ENCODE measurements at places on chromosomes 2 and 18.

- DNase-seq: no peak
Measured at GRCh38 chr2:198117406-198118041, 313.1 kb downstream of the PLCL1 start.

- no peak for DNase-seq
Measured at GRCh38 chr18:77765468-77765867, 515.8 kb downstream of the GALR1 start.

GRCh38 chr2:74097574-74097973 lies 50.1 kb downstream of the BOLA3 start:
- DNase-seq: no peak

DNA sequence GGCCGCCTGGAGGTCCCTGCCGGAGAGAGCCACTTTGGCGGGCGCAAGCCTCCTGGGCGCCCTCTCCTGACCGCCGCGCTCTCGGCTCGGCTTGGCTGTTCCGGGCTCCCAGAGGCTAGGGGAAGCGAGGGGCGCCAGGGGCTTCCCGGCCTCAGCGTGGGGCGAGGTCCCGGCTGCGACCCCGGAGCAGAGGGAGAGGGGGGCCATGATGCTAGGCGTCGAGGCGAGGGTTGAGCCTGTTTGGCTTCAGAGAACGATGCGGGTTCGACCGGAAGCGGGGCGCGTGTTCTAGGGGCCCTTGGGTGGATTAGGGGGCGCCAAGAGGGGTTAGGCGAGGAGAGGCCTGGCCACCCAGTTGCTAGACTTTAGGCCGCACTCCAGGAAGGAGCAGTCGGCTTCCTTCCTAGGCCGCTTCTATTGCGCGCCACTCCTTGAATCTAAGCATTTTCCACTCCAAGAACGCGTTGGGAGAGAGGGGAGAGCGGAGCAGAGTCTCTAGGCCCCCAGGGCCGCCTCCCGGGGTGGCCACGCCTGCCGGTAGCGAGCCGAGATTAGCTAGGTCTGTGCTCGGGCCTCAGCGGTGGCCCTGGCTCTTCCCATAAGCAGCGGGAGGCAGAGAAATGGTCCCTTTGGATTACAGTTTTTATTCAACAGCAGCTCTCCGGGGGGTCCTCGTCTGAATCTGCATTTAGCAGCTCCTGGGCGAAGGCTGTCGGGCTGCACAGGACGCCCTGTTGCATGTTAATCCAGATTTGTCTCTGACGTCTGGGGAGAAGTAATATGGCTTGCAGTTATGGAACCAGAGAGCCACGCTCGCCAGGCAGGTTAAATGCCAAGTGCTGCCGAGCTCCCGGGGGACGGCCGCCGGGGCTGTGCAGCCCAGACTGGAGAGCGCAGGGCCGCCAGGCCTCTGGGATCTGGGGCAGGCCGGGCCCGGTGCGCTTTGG lies 11.3 kb downstream of the MEIS1 start:
- DNase-seq: no peak

DNA sequence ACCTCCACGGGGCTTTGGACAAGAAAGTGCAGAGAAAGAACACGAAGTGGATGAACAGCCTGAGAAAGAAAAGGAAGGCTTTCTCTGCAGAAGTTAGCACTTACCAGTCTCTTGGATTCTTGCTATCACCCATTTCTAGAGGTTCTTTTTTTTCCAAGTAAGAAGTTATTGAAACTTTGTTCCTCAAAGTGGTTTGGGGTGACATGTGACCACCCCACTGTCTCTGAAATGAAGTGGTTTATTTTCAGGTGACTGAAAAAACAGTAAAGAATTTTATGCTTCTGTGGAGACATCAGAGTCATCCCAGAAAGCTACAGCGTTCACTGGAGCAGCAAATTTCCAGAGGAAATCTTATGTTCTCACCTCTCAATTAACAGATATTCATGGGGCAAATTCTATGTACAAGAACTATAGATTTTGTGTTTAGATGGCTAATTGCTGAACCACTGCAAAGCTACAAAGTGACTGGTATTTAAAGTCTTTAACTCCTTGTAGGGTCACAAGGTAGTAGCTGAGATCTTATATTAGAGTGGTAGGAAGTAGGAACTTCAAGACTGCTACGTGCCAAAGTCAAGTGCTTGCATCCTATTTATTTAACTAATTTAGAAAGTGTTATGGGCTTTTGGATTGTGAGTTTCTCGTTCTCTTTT lies 267.5 kb downstream of the TGIF1 start:
- DNase-seq: no peak

DNA sequence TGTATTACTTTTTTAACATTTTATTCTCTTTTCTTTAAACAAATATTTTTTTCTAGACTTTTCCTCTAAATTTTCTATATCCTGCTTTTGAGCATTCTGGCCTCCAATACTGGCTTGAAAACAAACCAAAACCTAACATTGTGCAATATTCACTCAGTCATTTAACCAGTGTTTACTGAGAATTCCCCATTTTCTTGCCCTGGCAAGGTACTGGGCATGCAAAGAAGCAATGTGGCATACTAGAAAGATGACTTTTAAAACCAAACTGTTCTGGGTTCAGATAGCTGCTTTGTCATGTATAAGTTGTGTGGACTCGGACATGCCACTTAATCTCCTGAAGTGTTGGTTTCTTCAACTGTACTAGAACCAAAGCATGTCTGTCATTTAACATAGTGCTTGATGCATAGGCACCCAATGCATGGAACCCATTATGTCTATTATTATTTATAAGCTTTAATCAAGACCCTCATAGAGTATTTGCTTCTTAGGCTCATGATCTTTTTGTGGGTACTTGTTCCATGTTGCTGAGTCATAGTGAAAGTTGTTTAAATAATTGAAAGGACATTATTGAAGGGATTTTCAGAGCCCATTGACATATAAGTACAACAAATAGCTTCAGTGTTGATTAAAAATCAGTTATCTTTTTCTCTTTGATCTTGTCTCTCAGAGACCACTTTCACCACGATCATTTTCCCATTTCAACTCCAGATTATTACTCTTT lies 185.4 kb upstream of the OSR1 start:
- no peak for DNase-seq

DNA sequence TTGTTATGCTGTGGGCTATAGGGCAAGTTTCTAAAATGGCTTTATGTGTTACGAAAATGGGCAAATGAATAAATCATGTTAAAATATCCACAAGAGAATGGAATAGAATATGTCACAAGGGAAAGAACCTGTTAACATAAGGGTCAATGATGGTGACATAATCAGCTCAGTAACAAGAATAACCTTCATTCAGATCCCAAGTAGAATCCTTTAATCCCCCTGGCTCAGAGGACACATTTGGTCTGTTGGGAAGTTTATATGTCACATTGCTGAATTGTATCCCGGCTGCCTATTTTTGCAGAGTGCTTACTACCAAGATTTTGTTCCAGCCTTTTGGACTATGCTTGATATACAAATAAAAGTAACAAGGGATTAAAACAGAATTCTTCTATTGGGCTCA lies 13.1 kb upstream of the LGALSL start:
- no peak for DNase-seq

GRCh38 chr2:33023728-33024500 lies 77.2 kb downstream of the LTBP1 start:
- no peak for DNase-seq

GRCh38 chr2:203022751-203023150 lies 8.1 kb downstream of the NBEAL1 start:
- DNase-seq: no peak

GRCh38 chr2:219352448-219353023 lies 20.0 kb upstream of the RESP18 start:
- peak; percentile 47 for DNase-seq

DNA sequence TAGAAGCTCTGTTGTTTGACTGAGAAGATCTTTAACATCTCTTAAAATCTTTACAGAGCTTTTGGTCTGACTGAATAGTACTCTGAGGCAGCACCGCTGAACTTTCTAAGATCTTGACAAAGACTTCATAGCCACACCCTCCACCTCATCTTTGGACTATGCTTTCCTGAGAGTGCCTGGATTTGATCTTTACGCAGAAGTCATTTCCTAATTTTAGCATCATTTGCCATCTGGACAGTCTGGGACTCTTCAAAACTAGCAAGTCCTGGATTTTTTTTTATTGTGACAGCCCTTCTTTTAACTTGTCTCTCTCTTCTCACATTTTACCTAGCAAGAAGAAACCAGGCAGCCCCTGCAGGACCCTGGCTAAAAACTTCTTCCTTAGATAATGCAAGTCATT lies 188.8 kb downstream of the CTIF start:
- DNase-seq: no peak

- no peak for DNase-seq
Measured at GRCh38 chr2:106314444-106314843, 120.3 kb upstream of the UXS1 start.

- DNase-seq: no peak
Measured at GRCh38 chr18:45802814-45803492, 22.5 kb upstream of the SIGLEC15 start.

DNA sequence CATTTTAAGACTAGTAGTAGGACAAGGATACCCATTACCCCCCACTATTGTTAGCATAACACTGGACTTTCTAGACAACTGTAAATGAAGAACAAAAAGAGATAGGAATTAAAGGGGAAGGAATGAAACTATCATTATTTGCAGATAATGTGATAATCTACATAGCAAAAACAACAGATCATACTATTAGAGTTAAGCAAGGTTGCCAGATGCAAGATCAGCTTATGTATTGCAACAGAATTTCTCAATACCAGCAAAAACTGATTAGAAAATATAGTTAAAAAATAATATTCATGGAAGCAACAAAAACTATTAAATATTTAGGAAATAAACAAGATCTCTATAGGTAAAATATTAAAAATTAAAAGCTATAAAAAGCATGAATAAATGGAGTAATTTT lies 194.4 kb upstream of the SPRED2 start:
- no peak for DNase-seq

DNA sequence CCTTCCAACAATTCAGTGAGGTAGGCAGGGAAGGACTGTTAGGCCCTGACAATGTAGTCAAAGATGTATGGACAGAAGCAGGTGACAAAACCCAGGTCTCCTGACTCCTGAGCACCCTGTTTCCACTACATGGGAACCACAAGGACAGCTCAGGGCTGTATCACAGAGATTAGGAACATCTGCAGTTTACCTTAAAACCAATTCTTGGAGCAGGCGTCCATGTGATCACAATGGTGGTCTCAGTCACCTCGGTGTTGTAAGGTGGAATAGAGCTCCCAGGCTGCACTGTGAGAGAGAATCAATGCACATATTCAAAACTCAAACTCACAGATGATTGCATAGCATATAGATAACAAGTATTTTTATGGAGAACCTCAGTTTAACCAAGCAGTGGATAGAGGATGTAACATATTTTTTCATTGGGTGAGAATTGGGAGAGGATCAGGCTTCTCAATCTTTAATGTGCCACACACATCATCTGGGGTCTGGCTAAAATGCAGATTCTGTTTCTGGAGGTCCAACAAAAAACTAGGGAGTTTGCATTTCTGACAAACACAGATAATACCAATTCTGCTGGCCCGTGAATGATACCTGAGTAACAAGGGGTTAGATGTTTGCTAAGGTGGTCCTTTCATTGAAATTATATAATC lies 36.7 kb downstream of the FN1 start:
- DNase-seq: no peak

DNA sequence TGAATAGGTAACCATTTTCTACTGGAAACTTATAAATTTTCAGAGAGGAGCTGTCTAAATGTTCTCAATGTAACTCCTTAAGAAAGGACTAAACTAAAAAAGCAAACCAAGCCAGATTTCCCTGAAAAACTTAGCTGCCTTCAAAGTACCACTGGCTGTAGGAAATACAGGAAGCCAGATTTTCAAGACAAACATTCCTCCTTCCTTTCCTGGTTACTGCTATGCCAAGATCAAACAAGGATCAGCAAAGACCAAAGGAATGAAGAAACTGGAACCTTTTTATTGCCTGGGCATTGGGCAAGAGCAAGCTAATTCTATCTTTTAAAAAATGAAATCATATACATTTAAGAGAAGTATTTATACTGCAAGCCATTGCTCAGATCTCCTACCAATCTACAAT lies 212.7 kb downstream of the DYM start:
- no peak for DNase-seq

DNA sequence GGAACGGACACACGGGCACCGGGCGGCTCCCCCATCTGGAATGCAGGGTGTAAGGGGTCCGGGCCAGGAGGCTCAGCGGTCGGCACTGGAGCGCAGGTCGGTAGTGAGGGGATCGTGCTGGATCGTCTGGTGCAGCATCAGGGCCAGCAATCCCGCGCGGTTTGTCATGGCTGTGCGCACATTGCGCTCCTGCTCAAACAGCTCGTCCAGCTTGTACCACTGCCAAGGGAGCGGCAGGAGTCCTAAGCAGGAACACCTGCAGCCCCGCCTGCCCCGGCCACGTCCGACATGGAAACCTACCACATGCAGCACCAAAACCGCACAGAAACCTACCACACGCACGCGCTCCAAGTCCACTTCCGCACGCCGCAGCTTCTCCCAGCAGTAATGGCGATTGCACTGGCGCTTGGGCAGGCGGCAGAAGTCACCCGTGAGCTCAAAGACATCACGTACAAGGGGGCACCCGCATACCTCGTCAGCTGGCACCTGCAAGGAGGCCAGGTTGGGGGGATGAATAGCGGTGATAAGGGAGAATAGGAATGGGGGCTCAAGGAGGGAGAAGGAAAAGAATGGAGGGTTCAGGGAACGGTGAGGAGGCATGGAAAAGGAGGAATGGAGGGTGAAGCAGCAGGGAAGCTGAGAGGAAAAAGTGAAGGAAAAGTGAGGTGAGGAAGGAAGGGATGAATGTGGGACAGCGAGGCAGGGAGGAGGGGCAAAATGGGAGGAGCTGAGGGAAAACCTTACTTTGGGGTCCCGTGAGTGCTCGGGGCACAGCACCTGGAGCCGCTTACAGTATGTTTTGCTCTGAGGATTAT lies 1.4 kb upstream of the MBD1 start:
- DNase-seq: no peak

GRCh38 chr2:33236482-33237385 lies 239.7 kb upstream of the RASGRP3 start:
- no peak for DNase-seq

DNA sequence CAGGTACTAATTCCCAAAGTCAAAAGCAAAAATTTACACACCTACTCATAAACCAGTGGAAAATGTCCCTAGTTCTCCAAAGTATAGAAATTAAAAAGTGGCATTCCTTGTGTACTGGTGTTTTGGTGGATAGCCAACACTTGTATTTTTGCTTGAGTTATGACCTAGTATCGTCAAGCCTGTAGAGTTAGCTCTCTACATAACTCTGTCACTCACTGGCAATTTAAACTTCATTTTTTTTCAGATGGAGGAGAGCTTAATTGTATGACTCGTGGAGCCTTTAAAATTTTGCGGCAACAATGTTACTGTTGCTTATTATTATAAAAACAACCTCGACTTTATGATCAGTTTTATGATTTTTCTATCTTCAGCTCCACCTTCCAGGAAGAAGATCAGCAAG lies 58.7 kb downstream of the ITGB6 start:
- DNase-seq: no peak

DNA sequence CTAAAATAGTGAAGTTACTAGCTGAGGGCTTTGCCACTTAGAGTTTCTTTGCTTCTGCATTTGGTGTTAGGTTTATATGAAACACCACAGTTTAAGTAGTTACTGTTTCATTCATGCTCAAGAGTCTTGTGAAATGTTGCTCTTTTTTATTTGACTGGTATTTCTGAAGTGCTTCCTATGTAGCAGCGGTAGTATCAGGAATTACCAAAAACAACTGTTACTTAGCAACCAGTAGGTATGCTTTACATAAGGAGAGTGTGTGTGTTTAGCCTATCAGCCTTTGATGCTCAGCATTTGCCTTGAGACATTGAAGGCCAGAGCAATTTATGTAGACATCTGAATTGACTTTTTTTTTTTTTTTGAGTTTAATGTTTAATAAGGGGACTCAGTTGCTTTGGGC lies 3.6 kb downstream of the DIS3L2 start:
- no peak for DNase-seq

- DNase-seq: no peak
Measured at GRCh38 chr2:228646061-228646460, 464.6 kb upstream of the SPHKAP start.

GRCh38 chr2:179636100-179636980 lies 225.1 kb downstream of the ZNF385B start:
- no peak for DNase-seq

Data from GM12891 (cell line).